Stimulated activated CD4-positive, alpha-beta T cell treated with anti-CD3 and anti-CD28 coated beads, Interleukin-12 subunit alpha, Interleukin-12 subunit beta, amount 100 ng/mL, for 4 hours (primary cell): ENCODE measurements at places on chromosomes 2 and 18.

DNA sequence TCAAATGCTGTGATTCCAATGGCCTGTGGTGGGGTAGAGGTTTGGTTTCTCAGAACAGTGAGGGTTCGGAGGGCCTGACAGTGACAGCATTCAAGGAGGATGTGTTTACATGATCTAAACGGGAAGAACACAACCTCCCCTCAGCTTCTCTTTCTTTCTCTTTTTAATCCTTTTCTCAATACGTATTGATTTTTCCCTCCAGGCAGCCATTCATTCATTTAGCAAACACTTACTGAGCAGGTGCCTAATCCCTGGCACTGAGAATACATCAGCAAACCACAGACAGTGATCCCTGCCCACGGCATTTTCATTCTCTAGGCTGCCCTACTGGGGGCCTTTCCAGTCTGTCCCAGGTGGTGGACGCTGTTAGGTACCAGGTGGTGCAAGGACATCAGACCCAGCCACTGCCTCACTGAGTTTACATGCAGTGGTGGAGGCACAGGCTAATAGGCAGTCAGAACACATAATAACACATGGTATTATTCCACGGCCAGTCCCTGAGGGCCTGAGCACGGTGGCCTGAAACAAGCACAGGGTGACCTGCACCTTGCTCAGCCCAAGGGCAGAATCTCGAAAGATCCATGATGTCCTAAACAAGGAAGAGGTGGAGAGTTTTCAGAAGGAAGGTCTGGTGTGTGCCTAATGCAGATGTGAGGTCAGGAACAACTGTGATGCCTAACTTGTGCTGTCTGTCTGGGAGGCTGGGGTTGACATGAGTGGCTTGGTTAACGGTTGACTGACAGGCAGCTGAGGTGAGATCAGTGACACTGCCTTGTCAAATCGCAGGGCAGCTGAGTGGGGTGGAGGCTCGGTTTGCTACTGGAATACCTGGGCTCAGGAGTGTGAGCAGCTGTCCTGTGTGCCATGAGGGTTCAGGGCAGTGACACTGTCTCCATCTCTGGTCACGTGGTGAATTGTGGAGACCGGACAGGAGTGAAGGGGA is 785.5 kb upstream of the HS6ST1 start:
- DNase-seq, result no peak

DNA sequence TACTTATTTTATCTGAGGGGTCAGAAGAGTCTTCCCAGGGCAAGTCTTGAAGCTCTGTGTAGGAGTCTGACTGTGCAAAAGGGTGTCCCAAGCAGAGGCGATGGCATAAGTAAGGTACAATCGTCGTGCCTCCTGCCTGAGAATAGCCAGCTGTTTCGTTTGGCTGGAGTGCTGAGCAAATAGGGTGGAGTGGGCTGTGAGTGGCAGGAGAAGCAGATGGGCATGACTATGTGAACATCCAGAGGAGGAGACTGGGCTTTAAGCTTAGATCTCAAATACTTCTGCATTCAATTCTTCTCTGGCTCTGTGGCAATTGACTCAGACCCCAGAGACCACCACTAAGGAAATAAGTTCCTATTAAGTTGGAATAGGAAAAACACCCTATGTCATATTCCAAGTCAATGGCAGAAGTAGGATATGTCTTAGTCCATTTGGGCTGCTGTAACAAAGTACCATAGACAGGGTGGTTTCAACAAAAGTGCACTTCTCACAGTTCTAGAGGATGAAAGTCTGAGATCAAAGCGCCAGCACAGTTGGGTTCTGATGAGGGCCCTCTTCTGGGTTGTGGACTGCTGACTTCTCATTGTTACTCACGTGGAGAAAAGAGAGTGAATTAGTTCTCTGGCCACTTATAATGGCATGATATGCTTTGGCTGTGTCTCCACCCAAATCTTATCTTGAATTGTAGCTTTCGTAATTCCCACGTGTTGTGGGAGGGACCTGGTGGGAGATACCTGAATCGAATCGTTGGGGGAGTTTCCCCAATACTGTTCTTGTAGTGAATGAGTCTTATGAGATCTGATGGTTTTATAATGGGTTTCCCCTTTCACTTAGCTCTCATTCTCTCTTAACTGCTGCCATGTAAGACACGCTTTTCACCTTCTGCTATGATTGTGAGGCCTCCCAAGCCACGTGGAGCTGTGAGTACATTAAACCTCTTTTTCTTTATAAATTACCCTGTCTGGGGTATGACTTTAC is 120.2 kb downstream of the LPIN1 start:
- no peak for DNase-seq

DNA sequence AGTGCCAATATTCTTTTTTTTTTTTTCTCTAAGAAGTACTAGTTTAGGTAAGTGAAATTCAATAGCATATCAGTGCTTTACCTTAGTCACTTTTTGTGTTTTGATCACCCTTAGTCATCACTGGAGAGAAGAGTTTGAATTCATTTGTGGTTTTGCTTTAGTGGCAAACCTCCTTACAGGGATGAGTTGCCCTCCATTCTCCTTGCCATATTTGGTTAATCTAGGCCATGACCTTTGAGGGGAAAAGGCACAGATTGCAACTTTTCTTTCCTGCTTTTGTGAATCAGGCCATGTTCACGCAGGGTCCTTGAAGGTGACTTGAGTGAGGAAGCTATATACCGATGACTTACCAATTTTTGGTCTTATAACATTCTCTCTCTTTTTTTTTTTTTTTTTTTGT is 34.4 kb downstream of the PLEKHA3 start:
- no peak for DNase-seq

- no peak for DNase-seq
Measured at GRCh38 chr2:110662560-110662959, 15.3 kb downstream of the BUB1 start.

DNA sequence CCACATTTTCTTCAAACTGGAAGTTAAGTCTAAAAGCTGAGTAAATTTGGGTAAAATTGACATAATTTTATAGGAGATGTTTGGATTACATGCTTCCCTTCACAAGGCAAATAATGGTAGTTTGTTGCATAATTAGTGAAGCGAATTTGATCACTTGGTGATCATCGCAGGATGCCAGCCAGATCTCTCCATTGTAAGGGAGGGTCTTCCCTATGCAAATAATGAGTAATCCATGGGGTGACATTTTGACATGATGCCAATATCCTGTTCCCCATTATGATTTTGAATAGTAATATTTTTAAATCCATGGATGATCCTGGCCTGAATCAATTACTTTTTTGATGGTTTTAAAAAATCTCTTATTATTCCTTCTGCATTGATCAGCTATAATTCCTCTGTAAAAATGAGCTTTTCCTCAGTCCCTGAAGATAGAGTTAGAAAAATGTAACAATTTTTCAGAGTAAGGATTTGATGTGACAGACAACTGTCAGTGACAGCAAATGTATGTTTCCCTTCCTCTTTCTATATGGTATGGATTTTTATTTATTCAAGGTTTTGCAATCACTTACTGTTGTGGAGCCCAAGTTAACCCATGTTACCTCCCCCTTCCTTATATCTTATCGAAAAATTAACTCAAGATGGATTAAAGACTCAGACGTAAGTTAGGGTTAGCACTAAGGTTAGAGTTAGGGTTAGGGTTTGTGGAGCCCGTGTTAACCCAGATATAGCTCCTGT is 21.4 kb downstream of the CCL20 start:
- DNase-seq, result no peak

- no peak for DNase-seq
Measured at GRCh38 chr2:189698020-189698887, 23.8 kb downstream of the ANKAR start.

DNA sequence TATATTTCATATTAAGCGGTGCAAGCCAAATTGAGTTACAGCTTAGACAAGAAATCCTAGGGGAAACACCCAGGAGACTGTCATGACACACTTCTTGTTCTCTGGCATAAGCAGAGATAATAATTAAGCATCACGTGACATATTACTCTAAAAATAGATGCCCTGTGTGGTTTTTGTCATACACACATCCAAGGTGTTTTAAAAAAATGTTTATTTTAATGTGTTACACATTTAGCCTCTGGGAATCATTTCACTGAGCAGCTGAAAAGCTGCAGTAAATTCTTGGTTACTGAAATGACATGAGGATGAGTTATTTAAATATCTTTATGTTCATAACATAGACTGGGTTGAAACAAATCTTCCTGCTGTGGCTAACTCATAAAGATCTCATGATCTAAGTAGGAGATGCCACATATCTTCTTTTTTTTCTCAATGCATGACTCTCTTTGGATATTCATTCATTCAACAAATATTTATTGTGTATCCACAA is 38.0 kb upstream of the ERMN start:
- DNase-seq, result no peak

GRCh38 chr2:8378016-8378810 is 303.6 kb upstream of the ID2 start:
- no peak for DNase-seq

- DNase-seq, result no peak
Measured at GRCh38 chr2:13093416-13093991, 376.8 kb downstream of the TRIB2 start.

DNA sequence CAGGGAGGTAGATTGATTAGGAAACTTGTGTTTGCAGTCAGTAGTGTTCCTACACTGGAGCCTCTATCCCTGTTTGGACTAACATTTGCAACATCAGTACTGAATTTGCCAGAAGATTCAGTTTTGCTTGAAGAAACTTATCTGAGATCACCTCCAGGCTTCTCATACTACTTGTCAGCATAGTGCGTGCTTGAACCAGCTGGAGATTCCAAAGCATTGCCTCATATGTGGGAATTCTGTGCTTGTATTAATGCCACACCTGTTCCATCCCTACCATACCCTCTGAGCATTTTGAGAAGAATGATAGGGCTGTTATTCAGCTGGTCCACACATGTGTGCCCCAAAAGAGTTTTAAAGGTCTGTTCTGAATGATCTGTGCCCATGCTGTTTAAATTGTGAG is 148.7 kb downstream of the RAPGEF4 start:
- no peak for DNase-seq

GRCh38 chr2:83240611-83241010 is 1218.5 kb downstream of the SUCLG1 start:
- no peak for DNase-seq

DNA sequence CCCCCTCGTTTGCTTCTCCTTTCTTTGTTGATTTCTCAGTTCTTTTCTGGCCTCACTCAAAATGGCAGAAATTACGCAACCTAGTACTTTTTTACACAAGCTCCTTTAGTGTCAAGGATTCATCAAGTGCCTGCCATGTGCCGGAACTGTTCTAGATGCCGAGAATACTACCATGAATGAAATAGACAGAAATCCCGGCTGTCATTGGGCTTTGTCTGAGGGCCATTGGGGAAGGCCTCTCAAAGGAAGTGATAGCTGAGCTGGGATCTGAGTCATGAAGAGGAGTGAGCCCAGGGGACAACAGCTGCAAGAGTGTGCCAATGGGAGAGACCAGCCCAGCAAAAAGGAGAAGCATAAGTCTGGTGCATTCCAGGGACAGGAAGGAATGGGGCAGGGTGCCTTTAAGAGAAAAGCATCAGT is 34.3 kb upstream of the PPP1CB start:
- DNase-seq, result no peak

DNA sequence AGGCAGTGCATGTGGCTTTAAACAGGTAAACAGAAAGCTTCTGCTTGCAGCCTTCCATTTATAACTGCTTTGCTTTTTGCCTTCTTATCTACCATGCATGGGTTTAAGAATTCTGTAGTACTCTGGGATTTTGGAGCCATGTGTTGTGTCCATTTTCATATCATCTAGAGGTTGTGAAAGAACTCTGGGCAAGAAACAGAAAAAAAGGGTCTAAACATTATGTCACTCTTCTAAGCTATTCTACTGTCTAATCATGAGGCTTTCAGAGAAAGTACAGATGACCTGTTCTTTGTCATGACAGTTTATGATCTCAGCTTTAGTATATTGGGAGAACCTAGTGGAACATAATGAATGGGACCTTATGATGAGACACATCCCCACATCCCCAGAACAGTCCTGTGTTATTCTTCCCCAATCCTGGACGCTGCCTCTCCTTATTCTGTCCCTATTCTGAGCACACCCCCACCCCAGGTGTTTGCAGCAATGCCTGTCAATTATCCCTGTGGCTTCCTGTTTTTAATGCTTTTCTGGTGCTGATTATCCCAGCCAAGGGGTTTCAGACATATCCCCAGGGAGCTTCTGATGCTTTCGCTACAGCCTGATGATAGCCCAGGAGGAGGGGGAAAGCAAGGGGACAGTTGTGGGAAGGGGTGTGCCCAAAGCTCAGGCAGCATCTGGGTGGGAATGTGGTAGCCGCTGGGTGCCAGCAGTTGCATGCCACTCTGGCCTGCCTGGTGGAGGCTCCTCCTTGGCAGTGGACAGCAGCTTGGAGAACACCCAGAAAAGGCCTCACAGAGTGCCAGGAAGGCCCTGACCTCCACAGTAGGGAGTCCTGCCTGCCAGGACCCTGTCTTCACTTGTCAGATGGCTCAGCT is 169.5 kb upstream of the MAP3K20 start:
- no peak for DNase-seq

GRCh38 chr18:49886891-49887764 is 73.8 kb upstream of the ACAA2 start:
- no peak for DNase-seq

GRCh38 chr18:51621113-51621863 is 423.8 kb upstream of the MEX3C start:
- no peak for DNase-seq

DNA sequence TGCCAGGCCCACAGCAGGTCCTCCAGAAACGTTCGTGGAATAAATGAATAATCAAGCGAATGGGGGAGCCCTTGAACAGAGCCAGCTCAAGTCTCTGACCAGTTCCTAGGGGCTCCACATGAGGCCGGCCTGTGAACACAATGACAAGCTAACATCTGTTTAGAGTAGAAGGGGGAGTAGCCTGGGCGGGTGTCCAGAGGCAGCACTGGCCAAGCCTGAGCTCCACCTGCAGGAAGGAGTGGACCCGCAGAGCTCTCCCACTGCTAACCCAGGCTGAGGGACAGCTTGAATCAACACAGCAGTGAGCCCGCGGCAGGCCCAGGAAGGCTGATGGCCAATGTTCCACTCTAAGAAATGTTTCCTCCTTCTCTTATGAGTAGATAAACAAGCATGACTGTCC is 234.8 kb upstream of the RAB6C start:
- DNase-seq, result no peak

DNA sequence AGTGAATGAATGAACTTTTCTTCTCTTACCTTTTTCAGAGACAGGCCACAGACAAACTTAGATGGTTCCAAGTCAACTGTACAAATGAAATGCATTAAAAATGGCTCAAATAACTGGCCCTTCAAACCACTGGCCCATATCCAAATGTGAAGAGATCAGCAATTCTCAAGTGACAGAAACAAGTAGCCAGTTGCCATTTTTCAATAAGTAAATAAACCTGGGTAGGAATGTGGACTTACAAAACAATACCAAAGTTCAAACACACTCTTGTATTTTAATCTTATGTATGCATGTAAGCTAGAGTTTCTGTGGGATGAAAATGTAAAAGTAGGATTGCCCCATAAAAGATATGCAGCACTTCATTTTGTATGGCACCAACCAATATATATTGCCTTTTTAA is 129.2 kb downstream of the MEP1B start:
- no peak for DNase-seq

DNA sequence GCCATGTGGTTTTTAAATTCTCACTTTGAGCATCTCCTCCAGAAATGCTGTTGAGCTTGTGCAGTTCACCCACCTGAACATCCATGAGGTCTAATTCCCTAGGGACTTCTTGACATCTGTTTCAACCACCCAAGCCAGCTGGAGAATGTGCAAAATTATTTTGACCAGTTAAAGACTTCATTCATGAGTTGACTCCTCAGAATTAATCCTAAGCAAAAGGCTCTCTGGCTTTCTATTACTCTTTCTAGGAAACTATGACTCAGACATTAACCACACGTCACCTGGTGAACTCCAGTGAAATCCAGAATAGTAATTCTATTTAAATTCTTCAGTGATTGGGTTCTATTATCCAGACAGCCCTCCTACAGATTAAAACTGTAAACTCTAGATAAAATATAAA is 247.5 kb downstream of the NBAS start:
- no peak for DNase-seq

- no peak for DNase-seq
Measured at GRCh38 chr2:29606104-29607037, 315.0 kb downstream of the ALK start.
